ENCODE measurements at places on chromosomes 11 and 22.

DNA sequence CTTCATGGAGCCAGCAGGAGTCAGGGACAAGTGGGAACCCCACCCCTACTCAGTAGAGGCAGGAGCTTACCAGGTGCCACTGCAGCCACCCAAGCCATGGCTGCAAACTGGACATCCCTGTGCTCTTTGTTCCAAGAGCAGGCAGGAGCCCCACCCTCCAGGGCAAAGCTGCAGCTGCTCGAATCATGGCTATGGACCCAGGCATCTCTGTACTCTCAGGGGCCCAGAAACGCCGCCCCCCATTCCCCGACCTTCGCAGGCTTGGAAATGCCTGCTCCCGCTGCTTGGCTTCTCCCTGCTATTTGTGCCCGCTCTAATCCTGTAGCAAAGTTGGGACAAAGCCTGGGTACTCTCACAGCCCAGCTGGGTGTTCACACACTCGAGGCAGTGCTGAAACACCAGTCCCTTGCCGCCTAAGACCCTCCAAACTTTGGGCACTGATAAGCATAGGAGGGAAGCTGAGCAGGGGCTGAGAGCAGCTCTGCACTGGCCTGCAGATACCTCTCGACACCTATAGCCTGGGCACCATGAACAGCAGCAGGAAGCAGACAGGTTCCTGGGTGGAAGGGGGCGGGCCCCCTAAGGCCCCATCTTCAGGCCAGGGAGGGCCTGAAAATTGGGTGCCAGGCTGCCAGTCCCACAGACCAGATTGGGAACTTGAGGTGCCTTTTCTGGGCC, 402.4 kb downstream of the LRRC4C start:
- DNase-seq: no peak

DNA sequence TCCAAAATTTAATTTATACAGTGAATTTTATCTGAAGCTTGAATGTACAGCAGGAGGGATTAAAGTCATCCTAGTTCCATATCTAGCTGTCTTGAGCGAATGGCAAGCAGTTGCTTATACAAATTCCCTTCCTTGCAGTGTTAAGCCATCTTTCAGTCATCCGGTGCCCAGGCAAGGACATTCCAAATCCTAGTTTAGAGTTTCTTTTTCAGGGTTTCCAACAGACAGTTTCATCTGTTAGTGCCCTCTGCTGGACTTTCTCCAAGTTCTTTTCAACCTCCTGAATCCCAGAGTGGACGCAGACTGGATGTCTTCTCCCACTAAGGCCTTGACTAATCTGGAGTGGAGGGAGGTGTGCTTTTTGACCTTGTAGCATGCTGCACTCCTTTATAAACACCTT, 45.4 kb downstream of the GRAMD1B start:
- DNase-seq: peak; percentile 10

DNA sequence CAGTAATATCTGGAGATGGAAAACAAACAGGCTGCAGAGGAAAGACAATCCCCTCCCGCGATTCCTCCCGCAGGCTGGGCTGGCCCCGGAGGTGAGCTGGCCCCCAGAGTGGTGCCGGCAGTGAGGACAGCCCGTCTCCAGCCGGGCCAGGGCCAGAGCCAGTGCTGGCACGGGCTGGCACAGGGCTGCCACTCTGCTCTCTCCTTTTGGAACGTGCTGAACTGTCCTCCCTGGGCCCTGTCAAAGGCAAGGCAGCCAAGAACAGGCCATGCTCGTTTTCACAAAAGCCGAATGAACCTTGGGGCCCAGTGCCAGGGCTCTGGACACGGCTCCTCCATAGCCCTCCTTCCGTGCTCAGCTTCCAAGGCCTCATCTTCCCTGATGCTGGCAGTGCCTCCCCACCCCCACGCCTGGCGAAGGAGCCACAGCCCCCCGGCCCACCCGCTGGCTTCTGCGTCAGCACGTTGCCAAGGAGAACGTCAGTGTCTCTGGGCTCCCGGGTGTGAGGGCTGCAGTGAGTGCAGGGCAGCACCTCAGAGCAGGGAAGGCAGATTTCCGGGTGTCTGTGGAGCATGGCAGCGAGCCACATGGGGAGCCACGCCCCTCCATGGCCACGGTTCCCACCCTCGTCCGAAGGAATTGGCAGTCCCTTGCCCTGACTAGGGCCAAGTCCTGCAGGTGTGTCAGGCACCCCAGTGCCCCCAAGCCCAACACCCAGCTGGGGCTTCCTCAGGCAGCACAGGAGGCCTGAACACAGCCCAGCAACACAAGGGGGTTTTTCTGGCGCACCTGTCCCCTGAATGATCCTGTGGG, 28.6 kb downstream of the GNAZ start:
- no peak for DNase-seq

GRCh38 chr11:62782753-62783152, 4.4 kb upstream of the TMEM179B start:
- DNase-seq: no peak

GRCh38 chr11:68842427-68843051, 823 bp upstream of the CPT1A start:
- no peak for DNase-seq

DNA sequence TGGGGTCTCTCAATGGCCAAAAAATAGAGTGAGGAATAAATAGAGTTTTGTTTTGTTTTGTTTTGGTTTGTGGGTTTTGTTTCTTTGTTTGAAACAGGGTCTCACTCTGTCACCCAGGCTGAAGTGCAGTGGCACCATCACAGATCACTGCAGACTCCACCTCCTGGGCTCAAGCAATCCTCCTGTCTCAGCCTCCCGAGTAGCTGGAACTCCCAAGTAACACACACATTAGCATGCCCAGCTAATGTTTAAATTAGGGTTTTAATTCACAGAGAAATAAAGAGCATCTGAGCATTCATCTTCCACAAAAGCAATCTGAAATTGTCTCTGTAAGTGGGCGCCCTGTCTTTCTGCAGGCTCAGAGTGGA, 9.2 kb upstream of the IFITM3 start:
- DNase-seq: no peak

- no peak for DNase-seq
Observed at GRCh38 chr11:72537051-72537450, 102.7 kb upstream of the CLPB start.

- no peak for DNase-seq
Observed at GRCh38 chr11:96097844-96098421, 174.0 kb upstream of the MTMR2 start.

GRCh38 chr22:44955102-44955501, 54.7 kb downstream of the PHF21B start:
- no peak for DNase-seq

DNA sequence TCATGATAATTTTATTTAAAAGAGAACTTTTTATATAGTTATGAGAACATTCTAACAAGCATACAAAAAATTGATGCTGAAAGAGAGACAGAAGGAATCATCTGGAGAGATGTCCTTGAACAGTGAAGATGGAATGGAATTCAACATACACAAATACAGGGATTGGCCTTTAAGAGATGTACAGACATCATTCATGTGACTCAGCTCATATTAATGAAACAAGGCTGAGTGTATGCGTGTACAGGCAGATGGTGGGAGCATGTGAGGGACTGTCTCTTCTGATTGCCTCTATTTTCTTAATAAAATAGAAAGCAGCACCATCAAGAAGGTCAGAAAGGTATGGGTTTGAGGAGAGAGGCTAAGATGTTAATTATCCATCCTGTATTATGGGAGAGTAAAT, 793.3 kb downstream of the CNTN5 start:
- no peak for DNase-seq

GRCh38 chr11:111906680-111907079, 4.9 kb downstream of the CRYAB start:
- no peak for DNase-seq

DNA sequence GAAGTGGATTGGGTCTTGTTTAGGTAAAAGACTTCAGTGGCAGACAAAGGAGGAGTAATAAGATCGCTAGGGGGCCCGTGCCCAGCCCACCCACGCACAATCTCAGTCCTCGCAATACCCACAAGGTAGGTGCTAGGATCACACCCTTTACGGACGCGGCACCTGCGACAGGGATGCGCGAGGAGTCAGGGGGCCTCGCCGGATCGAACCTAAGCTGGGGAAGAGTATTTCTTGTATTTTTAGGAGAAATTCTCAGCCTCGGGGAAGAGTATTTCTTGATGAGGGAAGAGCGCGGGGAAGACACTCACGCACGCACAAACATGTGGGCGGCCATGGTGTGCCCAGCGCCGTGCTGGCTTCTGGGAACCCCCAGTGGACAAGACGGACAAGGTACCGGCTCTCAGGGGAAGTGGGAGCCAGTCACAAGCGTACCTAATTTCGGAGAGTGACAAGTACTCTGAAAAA, 745 bp upstream of the FAM118A start:
- no peak for DNase-seq

GRCh38 chr11:73995247-73995646, 12.6 kb upstream of the UCP2 start:
- DNase-seq: no peak

DNA sequence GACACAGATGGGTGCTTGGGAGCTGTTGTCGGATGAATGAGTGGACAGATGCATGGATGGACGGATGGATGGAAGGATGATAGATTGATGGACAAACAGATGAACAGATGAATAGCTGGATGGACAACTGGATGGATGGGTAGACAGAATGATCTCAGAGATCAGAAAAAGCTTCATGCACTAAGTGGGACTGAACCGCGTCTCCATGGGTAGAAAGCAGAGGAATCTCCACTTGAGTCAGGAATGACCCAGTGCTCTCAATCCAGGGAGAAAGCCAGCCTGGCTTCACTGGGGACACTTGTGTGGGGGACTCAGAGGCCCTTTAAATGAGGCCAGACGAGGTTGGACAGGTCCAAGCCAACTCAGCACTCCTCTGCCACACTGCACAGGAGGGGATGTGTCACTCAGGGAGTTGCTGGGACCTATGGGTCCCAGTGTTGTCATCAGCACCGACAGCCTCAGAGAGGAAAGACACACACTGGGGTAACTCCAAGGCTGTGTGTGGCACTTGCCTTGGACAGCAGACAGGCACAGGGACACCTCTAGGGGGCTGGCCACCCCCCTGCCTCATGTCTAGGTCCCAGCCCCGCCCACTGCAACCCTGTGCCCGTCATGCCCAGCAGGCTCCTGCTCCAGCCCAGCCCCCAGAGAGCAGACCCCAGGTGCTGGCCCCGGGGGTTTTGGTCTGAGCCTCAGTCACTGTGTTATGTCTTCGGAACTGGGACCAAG, 5.6 kb downstream of the IGLL5 start:
- DNase-seq: no peak

DNA sequence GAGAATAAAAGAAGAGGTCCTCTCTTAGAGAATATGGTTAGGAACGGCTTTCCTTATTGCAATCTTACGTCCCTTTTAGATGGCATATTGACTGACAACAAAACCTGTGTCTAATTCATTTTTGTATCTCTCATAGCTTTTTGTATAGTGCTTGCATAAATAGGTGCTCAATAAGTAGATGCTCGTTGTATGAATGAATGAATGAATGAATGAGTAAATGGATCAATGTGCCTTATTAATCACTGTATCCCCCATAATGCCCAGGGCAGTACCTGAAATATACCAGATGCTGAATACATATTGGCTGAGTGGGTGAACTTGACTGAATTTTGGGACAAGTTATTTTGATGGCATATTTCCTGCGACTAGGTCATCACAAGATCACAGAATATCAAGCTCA, 97.9 kb downstream of the SERGEF start:
- no peak for DNase-seq

DNA sequence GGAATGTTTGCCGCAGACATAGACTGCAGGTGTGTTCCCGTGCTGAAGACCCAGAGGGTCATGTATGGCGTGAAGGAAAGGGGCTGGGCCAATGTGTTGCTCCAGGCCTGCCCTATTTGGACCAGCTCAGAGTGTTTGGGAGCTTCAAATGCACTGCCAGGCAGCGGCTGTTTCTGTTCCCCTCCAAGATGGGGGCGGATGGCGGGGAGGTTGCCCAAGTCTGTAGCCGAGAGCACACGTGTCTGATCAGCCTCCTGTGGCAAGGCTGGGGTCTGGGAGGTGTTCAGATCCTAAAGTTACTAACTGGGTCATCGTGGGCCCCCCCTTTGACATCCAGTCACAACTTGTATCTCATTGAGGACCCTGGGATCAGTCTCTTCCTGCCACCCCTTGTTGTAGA, 45.5 kb downstream of the CACNA1I start:
- DNase-seq: no peak

- DNase-seq: no peak
Observed at GRCh38 chr11:108754901-108755625, 90.2 kb downstream of the DDX10 start.

- no peak for DNase-seq
Observed at GRCh38 chr11:73240190-73240781, 22.2 kb downstream of the P2RY2 start.

DNA sequence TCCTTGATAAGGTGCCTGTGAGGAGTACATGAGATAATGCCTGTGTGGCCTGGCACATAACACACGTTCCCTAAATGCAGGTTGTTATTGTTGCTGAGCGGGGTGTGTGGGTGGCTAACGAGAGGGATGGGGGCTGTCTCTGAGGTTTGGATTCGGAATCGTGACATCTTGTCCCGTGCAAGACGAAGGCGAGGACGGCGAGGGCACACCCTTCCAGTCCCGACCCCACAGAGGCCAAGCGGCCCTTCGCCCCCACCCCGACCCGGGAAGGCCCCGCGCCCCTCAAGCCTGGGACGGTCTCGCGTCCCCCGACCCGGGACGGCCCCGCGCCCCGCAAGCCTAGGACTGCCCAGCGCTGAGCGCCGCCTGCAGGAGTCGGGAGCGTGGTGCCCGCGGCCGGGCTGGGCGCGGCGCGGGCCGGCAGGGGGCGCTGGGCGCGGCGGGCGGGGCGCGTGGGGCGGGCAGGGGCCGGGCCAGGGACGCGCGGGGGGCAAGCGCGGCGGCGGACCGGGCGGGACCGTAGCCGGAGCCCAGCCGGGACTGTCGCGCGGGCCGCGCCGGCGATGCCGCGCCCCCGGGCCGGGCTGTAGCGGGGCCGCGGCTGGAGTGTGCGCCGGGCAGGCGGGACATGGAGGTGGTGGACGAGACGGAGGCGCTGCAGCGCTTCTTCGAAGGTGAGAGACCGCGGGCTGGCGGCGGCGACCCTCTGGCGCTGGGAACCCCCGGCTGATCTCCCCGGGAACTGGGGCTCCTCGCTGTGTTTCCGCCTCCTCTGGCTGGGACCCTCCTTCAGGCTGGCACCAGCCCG, at the start of gene MYRF:
MYRF (plus strand) TSS at position 520 of the 808 bp plus-strand sequence; CDS start at position 629, 109 bp downstream.
- peak; percentile 71 for DNase-seq

GRCh38 chr11:19978668-19979518, 181.4 kb downstream of the DBX1 start:
- DNase-seq: no peak

GRCh38 chr22:21970800-21971617, 11.6 kb downstream of the TOP3B start:
- no peak for DNase-seq

- peak; percentile 30 for DNase-seq
Observed at GRCh38 chr11:17476317-17477083, at the start of gene ABCC8. Gene ABCC8, minus strand, starts transcription at chr11:17476845. Its CDS starts 69 bp downstream, at chr11:17476776.

- DNase-seq: no peak
Observed at GRCh38 chr11:18633256-18634139, 644 bp downstream of the SPTY2D1 start.

Measured in neural crest cell (in vitro differentiated cells).